ENCODE measurements at places on chromosomes 16 and 17.

GRCh38 chr17:82296511-82297279 lies 20.7 kb downstream of the CD7 start:
- DNase-seq = peak; percentile 79

- DNase-seq = peak; percentile 38
Observed at GRCh38 chr17:42846594-42847280, 2.4 kb downstream of the AOC2 start.

DNA sequence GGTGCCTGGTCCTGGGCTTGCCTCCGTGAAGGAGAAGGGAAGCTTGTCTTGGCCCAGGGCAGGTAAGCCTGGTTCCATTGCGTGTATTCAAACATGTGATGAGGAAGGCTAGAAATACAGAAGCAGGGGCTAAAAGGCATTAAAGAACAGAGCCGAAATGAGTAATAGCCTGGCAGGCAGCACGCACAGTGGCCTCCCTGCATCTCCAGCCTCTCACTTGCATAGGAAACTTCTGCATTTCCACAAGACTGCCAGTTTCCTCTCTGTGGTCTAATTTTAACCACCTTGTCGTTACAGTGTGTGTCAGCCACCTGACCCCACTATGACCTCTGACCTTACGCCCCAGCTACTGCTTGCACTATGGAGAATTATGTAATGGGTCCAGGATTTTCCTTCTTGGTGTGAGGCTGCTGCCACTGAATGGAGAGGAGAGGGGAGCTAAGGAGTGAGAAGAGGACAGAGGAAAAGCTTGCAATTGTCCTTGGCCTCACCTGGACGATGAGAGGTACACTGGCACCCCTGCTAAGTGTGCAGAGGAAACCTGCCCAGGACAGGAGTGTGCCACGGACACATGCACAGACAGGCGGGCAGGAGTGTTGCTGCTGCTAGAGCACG lies 32.8 kb downstream of the HIC1 start:
- DNase-seq = no peak

DNA sequence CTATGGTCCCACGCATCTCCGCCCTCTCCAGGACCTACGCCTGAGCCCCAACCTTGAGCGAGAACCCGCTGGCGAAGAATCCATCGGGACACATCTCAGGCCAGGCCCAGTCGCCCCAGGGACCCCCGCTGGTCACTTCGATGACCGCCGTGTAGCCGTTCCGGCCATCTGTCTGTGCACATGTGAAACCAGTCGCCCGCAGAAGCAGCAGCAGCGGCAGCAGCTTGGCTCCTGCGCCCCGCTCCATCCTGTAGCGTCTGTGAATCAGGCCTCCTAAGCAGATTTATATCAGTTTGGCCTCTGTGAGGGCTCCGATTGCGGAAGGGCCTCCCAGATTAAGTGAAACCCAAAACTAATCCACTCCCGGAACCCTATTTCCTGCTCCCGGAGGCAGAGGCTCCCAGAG lies at the start of gene VMO1:
Gene VMO1, minus strand, starts transcription at position 259 of the 406 bp plus-strand sequence. Its CDS starts 12 bp downstream, at position 247.
- DNase-seq = peak; percentile 85

- no peak for DNase-seq
Observed at GRCh38 chr16:4414187-4414917, 2.0 kb downstream of the CORO7 start.

GRCh38 chr16:52407778-52408177 lies 139.2 kb downstream of the TOX3 start:
- DNase-seq = no peak

GRCh38 chr16:10868104-10868595 lies 8.9 kb upstream of the CIITA start:
- DNase-seq = no peak

DNA sequence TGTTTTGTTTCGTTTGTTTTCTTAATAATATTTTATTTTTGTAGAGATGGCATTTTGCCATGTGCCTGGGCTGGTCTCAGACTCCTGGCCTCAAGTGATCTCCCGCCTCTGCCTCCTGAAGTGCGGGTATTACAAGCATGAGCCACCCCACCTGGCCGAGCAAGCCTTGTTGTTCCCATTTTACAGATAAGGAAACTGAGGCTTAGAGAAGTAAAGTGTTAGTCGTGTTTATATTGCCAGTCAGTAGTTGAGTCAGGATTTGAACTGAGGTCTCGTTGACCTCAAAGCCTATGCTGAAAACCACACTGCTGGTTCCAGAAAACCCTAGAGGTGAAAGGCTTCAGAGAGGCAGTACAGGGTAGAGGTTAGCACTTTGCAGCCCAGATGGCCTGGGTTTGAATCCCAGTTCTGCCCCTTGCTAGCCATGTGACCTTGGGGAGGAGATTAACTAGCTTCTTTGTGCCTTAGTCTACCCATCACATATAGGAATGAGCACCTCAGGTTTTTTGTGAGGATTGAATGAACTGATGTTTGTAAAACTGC lies 102.0 kb downstream of the ABCC6 start:
- no peak for DNase-seq

DNA sequence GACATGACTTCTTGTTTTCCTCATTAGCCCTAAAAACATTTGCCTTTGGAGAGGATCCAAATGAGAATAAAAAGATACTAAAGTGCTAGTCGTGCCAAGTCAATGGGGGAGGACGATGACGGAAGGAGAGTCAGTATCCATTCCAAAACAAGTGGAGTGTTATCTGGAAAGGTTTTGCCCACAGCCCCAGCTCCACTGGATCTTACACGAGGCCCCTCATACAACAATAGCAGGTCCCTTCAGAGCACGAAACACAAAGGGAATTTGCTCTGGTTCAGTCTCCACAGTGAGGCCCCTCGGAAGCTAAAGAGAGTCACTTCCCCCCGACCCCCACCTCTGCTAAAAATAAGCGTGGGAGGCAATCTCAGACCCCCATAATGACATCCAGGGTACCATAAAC lies 496.9 kb upstream of the ZFHX3 start:
- no peak for DNase-seq

GRCh38 chr17:44314869-44315661 lies 6.7 kb downstream of the RUNDC3A start:
- no peak for DNase-seq

- DNase-seq = no peak
Observed at GRCh38 chr16:60818465-60818864, 1217.8 kb downstream of the CDH8 start.

DNA sequence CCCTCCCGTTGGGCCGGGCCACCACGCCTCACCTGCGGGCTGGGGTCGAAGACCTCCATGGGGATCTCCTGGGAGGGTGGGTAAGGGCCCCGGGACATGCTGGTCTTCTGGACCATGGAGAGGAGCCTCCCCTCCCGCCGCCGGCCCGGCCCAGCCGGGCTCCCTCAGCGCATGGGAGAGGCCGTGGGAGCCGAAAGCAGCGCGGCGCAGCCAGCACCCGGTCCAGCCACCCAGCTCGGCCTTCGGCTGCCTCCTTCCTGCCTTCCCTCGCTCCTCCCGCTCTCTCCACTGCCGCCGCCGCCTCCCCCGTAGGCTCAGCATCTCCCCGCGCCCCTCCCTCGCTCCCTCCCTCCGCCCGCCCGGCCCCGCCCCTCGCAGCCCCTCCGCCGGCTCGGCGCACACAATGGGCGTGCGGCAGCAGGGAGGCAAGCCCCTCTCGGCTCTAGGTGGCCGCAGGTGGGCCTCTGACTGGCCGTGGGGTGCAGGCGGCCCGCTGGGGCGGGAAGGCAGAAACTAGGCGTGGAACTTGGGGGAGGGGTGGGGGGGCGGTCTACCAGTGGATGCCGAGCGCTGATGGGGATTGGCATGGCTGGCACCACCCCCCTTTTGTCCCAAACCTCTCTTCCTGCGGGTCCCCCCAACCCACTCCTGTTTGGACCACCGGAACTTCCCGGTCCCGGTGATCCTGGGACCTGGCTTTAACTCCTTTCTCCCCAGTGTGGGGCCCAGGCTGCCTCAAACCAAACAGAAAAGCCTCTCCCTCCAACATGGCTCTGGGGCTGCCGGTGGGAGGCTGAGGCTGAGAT lies at the start of gene CACNB1:
Gene CACNB1, minus strand, starts transcription at position 290 of the 806 bp plus-strand sequence. Its CDS starts 174 bp downstream, at position 116.
- peak; percentile 76 for DNase-seq

Measured in fibroblast of villous mesenchyme (primary cell).